Heart right ventricle (tissue), 16 donors: ENCODE measurements at places on chromosomes 6 and 20. TPM values are rescaled to one million over a fixed set of nuclear protein-coding genes. Genes with fewer than 3 reads are reported as not detected.

DNA sequence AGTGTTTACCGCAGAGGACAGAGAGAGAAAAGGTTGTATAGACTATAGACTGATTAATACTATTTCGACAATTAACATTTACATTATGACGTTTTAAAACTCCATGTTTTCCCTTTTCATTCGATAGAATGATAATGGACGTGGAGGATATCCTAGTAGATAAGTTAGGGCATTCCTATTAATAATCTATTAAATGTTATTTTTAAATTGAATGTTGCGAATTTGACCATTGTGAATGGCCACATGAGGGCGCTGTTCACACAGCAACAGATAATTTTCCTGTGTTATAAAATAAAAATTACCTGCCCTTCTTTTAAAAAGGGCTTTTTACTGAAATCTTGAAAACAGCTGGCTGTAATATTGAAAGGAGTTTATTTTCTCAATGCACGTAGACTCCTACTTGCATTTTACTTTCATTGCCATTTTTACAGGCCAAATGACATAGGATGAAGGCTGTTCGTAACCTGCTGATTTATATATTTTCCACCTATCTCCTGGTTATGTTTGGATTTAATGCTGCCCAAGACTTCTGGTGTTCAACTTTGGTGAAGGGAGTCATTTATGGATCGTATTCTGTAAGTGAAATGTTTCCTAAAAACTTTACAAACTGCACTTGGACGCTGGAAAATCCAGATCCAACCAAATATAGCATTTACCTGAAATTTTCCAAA, 3.3 kb downstream of the ADGRB3 start:
- no peak overlapping the region for H3K4me3 ChIP-seq
- no peaks in the 10 kb centered on the region for H3K4me1 ChIP-seq
- H3K27me3 ChIP-seq, result peaks cover 50% of the 10 kb centered on the region
- H3K36me3 ChIP-seq, result no peaks in the 10 kb centered on the region
- peak; percentile 14 for DNase-seq

GRCh38 chr6:32111424-32112066, 2.4 kb upstream of the TNXB start:
- peaks cover 12% of the 10 kb centered on the region for H3K36me3 ChIP-seq
- peak overlapping the region; percentile 93 for H3K27ac ChIP-seq
- peaks cover 63% of the 10 kb centered on the region for H3K4me1 ChIP-seq

DNA sequence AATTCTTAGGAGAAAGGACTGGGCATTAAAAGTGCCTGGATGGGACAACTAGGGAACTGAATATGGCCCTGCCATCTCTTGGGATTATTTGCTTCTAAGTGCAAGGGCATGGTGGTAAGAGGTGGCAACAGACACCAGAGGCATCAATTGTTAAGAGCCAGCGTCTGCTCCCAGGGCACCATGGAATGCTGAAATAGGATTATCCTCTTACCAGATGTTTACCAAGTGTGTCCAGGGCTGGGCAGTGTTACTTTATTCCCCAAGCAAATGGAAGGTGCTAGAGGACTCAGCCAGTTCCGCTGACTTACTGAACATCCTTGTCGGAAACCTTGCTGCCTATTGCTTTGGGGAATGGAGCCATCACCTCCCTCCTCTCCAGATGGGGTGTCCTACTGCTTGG, 273.6 kb upstream of the SUPT3H start:
- H3K27me3 ChIP-seq, result no peaks in the 10 kb centered on the region
- no peaks in the 10 kb centered on the region for H3K4me1 ChIP-seq
- DNase-seq, result no peak
- H3K36me3 ChIP-seq, result no peaks in the 10 kb centered on the region

DNA sequence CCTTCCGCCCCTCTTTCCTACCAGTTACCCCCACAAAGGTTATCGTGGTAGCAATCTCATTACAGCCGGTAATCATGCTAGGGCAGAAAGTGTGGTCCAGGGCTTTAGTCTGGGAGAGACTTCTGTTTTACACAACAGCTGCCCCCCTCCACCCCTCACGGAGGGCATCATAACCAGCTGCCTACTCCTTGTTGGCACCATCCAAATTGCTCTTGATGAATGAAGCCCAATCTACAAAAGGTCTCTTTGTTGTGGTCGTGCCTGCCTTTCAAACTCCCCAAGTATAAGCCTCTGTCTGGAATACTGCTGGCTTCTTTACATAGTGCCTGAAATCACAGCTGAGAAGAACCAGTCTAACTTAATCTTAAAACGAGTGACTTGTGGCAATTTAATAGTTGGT, 157.9 kb downstream of the INSM1 start:
- no peaks in the 10 kb centered on the region for H3K4me1 ChIP-seq
- H3K27ac ChIP-seq, result no peak overlapping the region
- no peak for DNase-seq
- H3K27me3 ChIP-seq, result no peaks in the 10 kb centered on the region
- peaks cover 44% of the 10 kb centered on the region for H3K36me3 ChIP-seq
- no peak overlapping the region for H3K4me3 ChIP-seq

CDKN1A gene
- total RNA-seq, result 105 TPM

FKBP1C gene
- total RNA-seq, result 0.44 TPM
